Stimulated activated CD8-positive, alpha-beta memory T cell treated with anti-CD3 and anti-CD28 coated beads, Interleukin-2, amount 100 ng/mL, for 1 hour (primary cell): ENCODE measurements at places on chromosomes 4 and X.
A peak's percentile ranks its signal among the peaks of the same experiment; 100 is the strongest.

- no peak for DNase-seq
Observed at GRCh38 chr4:53595204-53595603, 3.9 kb upstream of the LNX1 start.

DNA sequence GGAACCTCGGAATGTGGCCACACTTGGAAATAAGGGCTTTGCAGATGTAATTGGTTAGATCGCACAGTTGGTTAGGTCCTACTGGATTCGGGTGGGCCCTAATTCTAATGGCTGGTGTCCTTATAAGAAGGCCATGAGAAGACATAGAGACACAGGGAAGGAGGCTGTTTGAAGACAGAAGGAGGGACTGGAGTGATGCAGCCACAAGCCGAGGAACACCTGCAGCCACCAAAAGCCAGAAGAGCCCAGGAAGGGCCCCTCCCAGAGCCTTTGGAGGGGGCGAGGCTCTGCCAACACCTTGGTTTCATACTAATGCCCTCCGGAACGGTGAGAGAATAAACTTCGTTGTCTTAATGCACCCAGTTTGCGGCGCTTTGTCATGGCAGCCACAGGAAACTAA lies 47.0 kb downstream of the EVC start:
- DNase-seq = no peak

GRCh38 chrX:41707218-41707617 lies 16.8 kb upstream of the GPR82 start:
- DNase-seq = no peak

- no peak for DNase-seq
Observed at GRCh38 chrX:7106649-7107048, 40.9 kb upstream of the STS start.

DNA sequence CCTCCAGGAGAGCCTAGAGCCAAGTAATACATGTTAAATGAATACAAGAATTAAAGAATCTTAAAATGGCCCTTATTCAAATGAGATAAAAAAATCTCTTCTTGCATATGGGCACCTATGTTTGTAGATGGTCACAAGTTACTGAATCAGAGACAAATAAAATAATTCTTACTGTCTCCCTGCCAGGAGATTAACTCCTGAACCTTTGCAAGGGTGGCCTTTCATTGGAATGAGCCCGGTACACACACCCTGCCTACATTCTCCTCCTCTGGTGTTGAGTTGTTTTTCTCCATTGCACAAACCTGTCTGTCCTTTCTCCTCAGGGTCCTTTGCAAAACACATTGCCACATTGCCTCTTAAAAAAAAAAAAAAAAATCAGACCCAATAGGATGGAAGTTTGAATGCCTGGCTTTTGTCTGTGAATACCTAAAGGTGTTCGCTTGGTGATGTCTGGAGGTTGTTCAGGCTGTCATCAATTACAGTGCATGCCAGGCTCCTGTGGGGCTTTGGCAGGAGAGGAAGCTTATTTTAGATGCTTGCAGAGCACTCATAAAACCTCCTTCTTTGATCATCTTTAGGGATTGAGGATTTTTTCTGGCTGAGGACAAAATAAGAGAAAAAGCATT lies 8.3 kb upstream of the TMEM154 start:
- no peak for DNase-seq

DNA sequence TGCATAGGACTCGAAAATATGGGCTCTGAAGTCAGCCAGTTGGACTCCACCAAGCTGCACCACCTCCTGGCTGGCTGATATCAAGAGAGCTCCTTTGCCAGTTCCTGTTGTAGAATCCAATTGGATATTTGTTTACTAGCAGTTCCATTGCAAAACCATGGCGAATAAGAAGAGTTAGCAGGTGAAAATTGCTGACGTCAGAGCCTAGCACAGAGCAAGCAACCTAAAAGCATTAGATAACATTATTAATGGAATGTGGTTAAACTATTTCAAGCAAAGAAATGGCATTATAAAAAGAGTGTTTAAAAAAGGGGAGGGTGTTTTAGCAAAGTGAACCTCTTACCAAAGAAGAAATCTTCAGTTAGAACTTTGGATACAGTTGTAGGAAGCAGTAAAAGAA lies 1816.3 kb upstream of the TENM3 start:
- DNase-seq = no peak

DNA sequence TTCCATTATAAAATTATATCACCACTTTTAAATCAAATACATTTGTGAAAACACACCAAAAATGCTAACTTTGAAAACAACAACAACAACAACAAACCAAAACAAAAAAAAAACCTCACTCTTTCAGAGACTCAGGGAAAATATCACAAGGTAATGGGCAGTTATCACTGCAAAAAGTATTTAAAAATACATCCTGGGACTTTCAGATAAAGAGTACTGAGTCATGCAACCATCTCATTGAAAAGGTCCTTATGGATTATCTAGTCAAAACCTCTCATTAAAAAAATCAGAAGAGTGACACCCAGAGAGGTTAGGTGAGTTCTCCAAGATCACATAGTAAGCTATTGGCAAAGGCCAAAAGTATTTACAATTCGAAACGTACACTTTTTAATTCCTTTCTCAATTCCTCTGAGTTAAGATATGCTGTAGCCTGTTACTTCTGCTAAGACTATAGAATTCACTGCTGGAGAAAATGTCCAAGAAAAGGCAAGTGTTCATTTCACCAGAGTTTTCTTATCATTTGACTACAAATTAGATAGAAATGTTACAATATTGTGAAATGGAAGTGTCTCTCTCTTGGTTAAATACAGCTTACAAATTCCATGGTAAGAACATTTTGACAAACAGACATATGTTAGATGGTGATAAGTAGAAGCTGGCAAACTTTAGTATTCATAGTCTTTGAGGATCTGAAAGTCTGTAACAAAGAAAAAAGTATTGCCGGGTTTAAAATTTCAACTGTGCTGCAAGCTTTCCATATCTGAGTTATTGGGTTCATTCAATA lies 9.3 kb downstream of the STX18 start:
- no peak for DNase-seq

- no peak for DNase-seq
Observed at GRCh38 chrX:31609130-31609529, 537.3 kb upstream of the FTHL17 start.

- no peak for DNase-seq
Observed at GRCh38 chr4:86957215-86957614, 22.4 kb downstream of the AFF1 start.

DNA sequence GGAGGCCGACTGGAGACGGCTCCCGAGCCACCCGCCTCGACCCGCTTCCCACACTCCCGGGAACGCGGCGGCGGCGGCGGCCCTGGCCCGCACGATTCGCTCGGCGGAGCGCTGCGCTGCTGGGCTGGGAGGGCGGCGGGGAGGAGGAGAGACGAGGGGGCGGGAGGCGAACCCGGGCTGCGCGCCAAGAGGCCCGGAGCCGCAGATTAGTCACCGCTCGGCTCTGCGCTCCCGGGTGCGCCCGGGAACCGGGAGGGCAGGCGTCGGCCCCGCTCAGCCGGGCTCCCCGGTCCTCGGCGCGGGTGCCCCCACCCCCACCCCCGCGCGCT lies 11.2 kb upstream of the BCOR start:
- DNase-seq = peak; percentile 53

GRCh38 chrX:84046403-84046984 lies 141.5 kb downstream of the RPS6KA6 start:
- DNase-seq = no peak

DNA sequence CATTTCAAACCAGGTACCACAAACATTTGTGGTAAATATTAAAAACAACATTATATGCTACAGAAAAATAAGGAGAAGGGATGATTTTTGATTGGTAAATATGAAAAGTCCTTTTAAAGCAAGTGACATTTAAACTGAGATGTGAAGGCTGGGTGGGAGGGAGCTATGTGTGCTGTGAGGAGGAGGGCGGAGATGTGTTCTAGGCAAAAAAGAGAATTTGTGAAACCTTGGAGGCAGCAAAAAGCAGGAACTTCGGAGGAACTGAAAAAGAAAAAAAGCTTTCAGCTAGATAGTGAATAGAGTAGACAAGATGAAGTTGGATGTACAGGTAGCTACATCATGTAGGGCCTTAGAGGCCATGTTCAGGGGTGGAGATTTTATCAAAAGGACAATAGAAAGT lies 10.1 kb upstream of the ARAP2 start:
- DNase-seq = no peak

DNA sequence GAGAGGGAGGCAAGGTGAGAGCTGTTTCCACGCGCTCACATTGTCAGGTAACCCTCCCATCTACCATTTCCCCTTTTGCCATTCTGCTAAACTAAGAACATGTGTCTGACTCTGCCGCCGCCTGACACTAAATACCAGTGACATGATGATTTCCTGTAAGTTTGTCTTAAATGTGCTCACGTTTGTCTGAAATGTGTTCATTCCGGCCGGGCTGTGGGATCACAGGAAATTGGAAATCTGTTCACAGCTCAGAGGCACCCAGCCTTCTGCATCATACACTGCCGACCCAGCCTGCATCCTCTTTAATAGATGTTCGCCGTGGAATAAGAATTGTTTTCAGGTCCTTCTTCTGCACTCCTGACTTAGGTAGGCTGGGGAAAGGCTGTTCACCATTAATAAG lies 336.2 kb upstream of the PPARGC1A start:
- DNase-seq = no peak

GRCh38 chrX:47697181-47697580 lies 38.2 kb upstream of the UXT start:
- DNase-seq = no peak

DNA sequence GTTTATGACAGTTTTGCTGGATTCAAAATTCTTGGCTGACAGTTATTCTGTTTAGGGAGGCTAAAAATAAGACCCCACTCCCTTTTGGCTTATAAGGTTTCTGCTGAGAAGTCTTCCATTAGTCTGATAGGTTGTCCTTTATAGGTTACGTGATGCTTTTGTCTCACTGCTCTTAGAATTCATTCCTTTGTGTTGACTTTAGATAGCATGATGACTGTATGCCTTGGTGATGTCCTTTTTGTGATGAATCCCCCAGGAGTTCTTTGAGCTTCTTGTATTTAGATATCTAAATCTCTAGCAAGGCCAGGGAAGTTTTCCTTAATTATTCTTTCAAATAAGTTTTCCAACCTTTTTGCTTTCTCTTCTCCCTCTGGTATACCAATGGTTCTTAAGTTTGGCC lies 36.4 kb downstream of the DCLK2 start:
- no peak for DNase-seq

DNA sequence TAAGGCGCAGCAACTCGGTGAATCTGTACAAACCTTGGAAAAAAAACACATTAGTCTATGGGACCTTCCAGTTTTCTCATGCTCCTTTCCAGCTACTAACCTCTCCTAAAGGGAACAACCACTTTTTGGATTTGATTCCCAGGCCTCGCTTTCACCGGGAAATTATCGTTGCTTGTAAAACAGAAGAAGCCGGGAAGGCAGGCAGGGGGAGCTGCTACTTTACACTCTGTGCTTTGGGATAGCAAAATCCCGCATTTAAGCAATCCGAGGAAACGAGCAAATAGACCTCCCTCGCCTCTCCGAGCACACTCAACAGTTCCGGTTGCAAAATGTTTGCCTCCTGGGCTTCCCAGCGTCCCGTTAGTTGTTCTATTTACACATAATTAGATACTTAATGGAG lies 1.2 kb downstream of the CD38 start:
- DNase-seq = no peak

- DNase-seq = no peak
Observed at GRCh38 chr4:27267970-27268355, 407.3 kb downstream of the STIM2 start.

- DNase-seq = no peak
Observed at GRCh38 chr4:118400356-118400755, 47.6 kb upstream of the PRSS12 start.

DNA sequence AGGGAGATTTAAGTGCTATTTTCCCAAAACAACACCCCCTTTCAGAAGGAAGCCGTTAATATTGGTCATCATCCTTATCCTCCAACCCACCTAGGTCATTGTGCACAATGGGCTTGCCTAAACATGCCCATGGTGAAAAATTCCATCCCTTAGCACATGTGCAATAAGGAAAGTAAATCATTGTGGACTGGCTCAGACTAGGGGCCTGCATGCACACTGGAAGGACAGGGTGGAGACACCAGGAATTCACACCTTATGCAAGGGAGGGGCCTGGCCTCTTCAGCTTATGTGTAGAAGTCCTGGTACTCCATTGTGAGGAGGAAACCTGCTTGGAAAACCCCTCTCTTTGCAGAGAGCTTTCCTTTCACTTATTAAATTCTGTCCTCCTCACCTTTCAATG lies 311.4 kb upstream of the NDST4 start:
- DNase-seq = no peak

DNA sequence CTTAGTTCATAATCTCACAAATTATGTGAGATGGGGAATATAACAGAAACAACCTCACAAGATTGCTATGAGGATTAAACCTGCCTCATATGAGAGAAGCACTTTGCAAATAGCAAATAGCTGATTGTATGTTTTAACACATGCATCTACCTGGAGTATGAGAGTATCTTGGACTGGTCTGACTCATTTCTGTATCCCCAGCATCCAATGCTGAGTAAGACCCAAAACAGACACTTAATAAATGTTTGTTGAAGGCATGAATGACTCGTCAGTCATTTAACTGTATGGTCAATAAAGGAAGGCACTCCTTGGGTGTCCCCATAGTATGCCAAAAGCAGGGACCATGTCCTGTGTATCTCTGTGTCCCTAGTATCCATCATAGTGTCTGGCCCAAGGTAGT lies 350.9 kb upstream of the F9 start:
- no peak for DNase-seq

DNA sequence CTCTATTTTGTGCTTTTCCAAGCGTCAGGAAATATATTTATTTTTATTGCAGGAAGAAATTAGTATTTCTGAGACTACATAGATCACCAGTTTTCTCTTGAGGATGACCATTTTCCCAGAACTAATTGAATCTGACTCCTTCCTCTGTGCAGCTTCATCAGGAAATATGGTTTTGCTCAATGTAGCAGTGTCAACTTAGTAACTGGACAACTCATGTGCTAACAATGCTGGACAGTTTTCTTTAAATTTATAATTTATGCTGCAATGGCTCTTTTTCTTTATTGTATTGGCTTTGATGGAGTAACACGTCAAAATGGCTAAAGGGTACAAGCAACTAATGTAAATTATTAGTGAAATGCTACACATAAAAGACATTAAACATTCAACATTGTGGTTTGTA lies 531.5 kb downstream of the ANKRD50 start:
- no peak for DNase-seq

GRCh38 chr4:140427919-140428471 lies 547 bp upstream of the CLGN start:
- no peak for DNase-seq

GRCh38 chrX:119398587-119398973 lies 556 bp upstream of the SLC25A43 start:
- DNase-seq = no peak

DNA sequence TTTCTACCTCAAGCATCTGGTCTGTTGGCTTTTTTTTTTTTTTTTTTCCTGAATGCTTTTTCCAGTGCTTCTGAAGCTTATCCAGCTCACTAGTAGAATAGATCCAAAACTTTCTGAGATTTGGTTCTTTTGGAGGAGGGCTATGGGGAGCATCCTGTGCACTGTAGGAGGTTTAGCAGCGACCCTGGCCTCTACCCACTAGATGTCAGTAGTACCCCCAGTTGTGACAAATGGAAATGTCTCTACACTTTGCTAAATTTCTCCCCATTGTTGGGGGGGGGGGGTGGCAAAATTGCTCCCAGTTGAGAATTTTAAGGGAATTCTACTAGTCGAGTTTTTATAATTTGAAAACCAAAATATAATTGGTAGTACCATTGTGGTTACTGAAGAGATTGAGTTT lies 23.0 kb upstream of the PPA2 start:
- DNase-seq = no peak
